A549 treated with GW870086 at 1 μM for 4 hours (cell line): ENCODE measurements at places on chromosomes 1 and 21. TPM values are rescaled to one million over a fixed set of nuclear protein-coding genes. Genes with fewer than 3 reads are reported as not detected.

The C1orf116 gene
- 4.0 to 5.3 TPM (median 4.9 TPM) in 5 replicates for total RNA-seq

The PPCS gene
- 32.5 to 42.7 TPM (median 39.9 TPM) in 5 replicates for total RNA-seq

The SLC6A9 gene
- 12.2 to 17.9 TPM (median 15.7 TPM) in 5 replicates for total RNA-seq

The RHOU gene
- 4.5 to 7.1 TPM (median 6.4 TPM) in 5 replicates for total RNA-seq
